Uterus (tissue), 4 donors: ENCODE measurements at places on chromosomes 2 and 18. TPM values are rescaled to one million over a fixed set of nuclear protein-coding genes. Genes with fewer than 3 reads are reported as not detected.

Gene CLHC1
- total RNA-seq = 6.2 TPM

Gene DUSP19
- 12.4 TPM for total RNA-seq

Gene SLC11A1
- 0.26 TPM for total RNA-seq

Gene LYG1
- 0.76 TPM for total RNA-seq

Gene MROH2A
- not detected for total RNA-seq

DNA sequence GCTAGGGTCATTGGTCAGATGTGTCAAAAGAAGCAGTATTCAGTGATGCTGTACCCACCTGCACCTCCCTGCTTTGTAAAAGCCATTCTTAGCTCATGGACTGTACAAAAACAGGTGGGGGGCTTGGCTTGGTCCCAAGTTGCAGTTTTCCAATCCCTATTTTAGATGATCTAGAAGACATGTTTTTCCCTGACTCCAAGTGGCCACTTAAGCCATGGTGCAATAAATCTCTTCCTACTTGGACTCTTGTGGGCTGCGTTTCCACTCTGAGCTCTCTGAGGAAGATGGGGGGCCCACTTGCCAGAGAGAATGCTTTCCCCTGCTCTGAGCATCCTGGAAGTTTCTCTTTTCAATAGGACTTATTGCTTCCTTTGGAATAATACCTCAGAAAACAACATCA is 57.0 kb upstream of the SPP2 start:
- no peak for DNase-seq

- DNase-seq = no peak
These were observed 1642.5 kb upstream of the TMEFF2 start for GRCh38 chr2:193837111-193837738.

DNA sequence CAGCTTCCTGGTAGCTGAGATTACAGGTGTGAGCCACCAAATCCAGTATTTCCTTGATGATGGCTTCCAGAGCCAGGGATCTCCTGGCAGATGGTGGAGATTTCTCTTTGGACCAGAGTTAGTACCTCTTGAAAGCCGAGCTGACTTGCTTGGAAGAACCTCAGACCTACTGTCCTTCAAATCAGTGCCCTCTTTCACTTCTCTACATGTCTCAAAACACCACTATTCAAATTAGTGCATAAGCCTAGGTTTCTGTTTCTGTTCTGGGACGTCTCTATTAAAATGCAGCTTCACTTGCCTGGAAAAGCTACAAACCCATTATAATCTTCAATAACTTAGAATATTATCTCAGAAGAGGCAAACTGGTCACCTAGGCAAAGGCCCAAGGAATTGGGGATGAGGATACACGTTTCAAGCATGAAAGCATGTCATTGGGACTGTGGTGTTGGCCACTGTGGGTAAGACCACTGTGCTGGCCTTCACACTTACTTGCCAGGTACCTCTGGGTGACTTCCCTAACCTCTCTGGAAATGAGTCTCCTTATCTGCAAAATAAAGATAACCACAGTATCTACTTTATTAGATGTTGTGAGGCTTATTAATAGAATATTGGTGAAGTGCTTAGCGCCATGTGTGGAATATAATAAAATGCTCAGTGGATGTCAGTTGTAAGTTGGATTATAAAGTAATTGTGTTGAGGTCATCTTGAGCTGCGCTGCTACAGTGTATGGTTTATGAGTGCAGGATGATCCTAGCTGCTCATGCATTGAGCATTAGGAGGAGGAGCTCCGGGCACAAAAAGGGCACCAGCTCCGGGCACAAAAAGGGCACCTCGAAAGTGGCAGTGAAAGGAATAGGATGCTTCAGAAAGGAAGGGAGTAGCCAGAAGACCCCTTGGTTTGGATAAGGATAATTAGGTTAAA is 84.5 kb downstream of the DOCK10 start:
- DNase-seq = no peak

DNA sequence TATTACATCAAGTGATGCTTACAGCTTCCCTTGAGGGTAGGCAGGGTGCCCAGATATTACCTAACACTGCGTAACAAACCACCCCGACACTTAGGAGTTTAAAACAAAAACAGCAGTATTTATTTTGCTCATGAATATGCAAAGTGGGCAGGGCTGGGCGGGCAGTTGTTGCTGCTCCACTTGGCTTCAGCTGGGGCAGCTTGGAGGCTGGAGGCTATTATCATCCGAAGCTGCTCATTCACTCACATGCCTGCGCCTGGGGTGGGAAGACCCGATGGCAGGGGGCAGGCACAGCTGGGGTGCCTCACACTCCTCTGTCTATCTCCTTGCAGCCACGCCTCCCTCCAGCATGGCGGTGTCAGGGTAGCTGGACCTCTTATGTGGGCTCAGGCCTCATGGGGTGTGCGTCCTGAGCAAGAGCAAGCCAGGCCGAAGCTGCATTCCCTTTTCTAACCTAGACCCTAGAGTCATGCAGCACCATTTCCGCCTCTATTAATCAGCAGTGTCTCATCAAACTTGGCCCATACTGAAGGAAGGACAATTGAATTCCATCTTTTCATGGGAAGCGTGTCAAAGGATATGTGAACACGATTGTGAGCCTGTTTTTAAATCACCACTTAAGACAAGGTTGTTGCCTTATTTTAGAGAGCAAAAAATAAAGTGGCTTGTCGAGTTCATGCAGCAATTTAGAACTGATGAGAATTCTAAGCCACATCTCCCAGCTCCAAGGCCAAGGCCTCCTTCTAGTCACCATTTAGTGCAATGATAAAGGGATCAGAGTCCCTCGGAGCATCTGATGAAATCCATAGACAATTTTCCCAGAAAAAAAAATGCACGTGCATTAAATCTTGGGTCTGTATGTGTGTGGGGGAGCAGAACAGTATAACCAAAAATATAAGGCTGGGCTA is 54.9 kb downstream of the SDC1 start:
- no peak for DNase-seq

DNA sequence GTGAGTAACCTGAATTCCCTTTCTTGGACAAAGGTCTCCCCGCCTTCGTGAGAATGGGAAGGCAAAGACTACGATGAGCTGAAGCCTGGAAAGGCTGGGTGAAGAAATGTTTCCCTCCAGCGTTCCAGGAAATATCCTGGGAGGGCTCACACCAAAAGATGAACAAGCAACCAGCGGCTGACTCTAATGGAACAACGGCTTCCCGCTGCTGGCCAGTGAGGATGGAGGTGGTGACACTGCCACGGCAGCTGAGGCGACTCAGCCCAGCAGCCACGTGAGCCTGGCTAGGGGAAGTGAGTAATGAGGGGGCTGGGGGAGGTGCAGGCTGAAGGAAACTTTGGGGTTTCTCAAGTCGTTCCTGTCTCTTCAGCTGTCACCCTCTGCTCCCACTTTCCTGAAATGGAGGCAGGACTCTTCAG is 105.0 kb upstream of the SMAD7 start:
- peak; percentile 34 for DNase-seq

- no peak for DNase-seq
These were observed 184.1 kb downstream of the ACKR3 start for GRCh38 chr2:236753606-236754270.

DNA sequence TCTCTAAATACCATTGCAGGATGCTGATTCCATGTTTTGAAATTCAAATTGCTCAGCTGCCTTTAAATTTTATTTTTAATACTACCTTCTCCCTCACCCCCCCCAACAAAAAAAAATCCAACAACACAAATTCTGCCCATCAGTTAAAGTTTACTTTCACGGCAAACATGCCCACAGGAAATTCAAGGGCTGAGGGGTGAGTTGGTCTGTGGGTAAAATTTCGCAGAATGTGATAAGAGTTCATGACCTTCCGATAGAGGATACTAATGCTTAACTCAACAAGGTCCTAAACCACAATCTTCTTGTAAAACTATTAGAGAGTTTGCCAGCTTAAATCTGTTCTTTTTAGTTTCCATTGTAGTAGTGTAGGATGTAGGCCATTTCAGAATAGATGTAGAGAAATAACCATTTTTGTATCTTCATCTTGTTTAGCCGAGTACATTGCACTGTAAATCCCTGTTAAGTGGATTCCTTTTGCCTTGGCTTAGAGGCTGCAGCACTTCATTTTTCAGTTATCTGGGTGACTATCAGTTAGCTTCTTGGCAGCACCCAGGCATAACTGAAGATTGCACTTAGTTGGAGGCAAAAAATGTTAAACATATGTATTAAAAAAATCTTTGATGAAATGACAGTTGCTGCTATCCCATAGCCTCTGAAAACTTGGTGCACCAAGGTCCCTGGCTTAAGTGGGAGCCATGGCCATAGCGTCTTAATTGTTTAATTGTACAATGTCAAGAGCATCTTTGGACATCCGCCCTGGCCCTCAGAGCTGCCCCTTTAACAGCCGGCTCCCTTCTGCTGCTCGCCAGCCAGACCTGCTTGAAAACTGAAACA is 232.3 kb downstream of the HAUS1 start:
- no peak for DNase-seq

GRCh38 chr2:157895531-157895930 is 19.4 kb upstream of the ACVR1 start:
- DNase-seq = no peak

DNA sequence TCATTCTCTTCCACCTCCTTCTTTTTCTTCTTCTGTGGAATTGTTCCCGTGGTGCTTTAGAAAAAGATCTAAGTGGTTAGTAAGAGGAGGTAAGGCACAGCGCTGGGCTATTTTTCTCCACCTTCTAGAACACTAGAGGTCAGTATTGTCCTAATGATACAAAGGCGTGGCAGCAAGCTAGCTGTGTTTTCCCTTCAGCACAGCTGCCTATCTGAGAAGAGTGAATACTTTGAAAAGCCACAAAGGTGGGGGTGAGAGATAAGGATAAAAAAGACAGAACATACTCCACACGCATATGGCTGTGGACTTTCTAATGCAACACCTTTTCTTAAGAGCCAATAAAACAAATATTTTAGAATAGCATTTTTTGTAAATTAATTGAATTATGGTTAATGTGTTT is 2.1 kb downstream of the CNTNAP5 start:
- DNase-seq = no peak

DNA sequence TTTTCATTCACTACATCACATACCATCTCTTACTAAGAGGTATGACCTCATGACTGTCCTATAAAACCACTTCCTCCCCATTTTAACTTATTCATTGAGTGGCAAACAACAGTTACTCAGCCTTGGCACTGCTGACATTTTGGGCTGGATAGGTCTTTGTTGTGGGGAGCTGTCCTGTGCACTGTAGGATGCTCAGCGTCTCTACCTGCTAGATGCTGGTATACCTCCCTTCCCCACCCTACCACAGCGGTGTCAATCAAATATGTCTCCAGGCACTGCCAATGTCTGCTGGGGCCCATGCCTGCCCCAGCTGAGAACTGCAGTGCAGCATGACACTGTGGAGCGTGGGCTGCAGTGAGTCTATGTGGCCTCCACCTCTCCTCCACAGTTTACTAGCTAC is 76.3 kb upstream of the MGAT4A start:
- no peak for DNase-seq

DNA sequence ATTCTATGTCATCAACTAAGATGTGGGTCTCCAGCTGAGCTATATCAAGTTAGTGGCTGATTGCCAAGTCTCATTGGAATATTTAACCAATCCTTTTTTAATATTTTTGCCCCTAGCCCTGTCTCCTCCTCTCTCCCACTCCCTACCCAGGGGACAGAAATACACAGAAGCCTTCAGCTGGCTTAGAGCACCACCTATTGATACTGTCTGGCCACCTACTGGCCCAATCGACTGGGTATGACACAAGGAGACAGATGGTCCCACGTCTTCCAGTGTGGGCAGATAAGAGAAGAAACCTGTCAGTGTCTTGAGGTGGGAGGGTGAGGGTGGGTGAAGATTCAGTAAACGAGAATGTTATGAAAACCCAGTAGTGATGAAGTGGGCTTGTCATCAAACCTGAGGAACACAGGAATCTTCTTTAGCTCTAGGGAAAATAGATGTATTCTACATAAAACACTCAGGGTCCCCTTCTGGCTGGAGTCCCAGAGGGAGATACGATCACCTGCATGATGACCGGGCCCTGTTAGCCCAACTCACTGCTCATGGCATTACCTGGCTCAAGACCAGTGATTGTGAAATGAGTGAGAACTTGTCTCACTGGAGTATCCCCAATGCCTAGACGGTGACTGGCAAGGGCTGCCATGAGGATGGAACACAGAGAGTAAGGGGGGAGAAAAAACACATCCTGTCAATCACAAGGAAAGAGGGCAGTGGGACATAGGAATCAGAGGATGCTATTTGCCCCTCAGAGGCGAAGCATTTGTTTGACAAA is 26.7 kb downstream of the POLR1A start:
- peak; percentile 51 for DNase-seq

DNA sequence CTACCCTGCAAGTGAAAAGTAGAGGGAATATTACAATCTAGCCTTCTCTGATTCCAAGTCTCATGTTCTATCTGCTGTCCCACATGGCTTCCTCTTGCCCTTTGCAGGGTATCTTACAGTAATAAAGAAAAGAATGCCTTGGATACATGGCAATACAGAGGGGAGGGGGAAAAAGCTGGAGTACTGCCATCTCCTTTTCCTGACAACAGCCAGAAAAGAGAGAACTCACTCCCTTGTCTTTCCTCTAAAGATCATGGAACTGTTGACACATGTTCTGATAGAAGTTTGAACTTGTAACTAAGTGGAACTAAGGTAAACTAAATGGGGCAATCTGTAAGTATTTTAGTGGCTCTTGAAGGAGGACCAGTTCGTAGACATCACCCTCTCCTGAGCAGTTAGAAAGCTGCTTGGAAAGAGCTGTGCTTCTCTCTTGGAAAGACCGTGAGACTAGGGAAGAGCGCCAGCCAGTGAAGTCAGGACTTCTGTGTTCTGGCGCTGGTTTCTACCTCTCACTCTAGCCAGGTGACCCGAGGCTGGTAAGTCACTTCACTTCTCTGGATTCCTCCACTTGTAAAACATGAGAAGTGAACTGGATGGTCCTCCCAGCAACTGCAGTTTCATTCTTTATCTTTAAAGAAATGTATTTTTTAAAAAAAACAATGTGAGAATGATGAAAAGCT is 242.3 kb upstream of the FOSL2 start:
- peak; percentile 41 for DNase-seq
